ENCODE measurements at places on chromosomes 1 and 21.

DNA sequence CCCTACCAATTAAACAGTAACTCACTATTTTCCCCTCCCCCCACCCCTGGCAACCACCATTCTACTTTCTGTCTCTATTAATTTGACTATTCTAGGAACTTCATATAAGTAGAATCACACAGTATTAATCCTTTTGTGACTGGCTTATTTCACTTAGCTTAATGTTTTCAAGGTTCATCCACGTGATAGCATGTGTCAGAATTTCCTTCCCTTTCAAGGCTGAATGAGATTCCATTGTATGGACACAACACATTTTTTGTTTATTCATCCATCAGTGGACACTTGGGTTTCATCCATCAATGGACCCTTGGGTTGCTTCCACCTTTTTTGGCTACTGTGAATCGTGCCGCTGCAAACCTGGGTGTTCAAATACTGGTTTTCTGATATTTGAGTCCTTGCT is 41.7 kb downstream of the EIF2D start:
- no peak for DNase-seq

GRCh38 chr1:39842836-39843235 is 40.5 kb downstream of the TRIT1 start:
- no peak for DNase-seq

DNA sequence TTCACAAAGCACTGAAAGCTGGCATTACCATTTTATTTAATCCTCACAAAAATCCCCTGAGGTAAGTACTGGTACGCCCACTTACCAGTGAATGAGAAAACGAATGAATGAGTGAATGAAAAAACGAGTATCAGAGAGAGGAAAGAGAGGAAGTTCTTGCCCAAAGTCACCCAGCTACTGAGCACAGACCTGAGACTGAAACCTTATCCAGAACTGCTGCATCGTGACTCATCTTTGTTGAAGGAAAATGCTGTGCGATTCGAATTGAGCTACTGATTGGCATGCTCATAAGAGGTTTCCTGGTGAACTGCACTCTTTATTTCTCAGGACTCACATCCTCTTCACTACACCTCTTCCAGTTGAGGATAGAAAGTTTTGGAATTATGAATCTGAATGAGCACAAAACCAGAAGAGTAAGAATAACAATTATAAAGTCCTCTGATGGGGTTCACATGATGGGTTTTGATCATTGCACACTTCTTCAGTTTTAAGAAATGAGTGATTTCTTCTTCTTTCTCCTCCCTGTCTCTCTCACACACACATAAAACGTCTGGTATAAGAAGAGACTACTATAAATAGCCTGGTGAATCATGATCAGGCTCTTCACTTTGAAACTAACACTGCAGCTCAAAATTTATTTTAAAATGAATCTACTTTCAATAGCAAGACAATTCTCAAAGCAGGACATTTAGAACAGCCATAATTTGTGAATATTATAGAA is 32.1 kb downstream of the IL12RB2 start:
- DNase-seq: no peak

DNA sequence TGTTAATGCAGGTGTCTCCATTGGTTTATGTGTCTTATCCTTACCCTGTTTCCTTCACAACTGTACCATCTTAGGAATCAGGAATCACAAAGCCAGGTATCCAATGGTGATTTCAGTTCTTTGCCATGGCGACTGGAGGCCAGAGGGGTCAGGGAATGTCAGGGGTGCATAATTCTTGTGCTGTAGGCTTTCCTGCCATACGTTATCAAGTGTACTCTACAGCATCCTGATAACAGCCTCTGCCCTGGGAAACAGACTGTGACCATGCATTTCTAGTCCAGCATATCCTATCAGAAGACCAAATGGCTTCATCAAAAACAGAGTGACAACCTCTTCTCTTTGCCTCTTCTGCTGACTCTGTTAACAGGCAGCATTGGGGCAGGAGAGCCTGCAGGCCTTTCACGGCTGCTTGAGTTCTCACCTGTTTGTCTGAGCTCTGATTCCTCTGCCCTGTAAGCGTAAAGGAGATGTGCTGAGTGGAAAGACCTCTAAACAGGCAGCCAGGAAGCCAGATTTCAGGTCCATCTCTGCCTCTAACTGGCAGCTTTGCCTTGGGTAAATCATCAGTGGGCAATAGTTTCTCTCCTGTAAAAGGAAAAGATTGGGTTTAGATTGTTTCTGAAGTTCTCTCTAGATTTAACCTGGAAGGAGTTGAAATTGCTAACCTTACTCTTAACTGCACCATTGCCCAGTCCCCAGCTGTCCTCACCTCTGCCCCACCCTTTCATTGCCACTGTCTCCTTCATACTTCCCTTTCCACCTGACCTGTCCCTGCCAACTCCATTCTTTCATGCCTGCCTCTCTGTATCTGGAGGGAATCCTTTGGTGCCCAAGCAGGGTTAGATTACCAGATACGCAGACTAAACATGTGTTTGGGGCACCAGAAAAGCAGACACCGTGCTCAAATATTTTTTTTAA is 80.2 kb downstream of the LRRC8D start:
- no peak for DNase-seq

- no peak for DNase-seq
Measured at GRCh38 chr1:219373616-219373935, 199.9 kb downstream of the LYPLAL1 start.

DNA sequence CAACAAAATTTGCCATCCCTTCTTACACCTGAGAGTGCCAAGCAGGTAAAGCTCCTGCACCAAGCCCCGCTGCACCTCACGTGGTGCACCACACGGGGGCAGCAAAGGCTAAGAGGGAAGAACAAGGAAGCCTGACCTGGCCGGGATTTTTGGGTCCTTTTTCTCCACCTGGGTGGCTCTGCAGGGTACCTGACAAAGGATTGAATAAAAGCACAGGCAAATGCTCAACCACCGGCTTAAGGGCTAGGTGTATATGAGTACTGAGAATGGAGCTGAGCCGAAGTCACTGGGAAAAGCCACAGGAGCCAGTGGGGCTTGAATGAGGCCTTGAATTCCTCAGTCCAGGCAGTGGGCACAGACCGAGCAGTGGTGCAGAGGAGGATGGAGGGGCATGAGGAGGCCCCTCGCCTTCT is 36.4 kb downstream of the ZNF697 start:
- peak; percentile 36 for DNase-seq

GRCh38 chr1:204304067-204304466 is 55.7 kb downstream of the PLEKHA6 start:
- DNase-seq: no peak

DNA sequence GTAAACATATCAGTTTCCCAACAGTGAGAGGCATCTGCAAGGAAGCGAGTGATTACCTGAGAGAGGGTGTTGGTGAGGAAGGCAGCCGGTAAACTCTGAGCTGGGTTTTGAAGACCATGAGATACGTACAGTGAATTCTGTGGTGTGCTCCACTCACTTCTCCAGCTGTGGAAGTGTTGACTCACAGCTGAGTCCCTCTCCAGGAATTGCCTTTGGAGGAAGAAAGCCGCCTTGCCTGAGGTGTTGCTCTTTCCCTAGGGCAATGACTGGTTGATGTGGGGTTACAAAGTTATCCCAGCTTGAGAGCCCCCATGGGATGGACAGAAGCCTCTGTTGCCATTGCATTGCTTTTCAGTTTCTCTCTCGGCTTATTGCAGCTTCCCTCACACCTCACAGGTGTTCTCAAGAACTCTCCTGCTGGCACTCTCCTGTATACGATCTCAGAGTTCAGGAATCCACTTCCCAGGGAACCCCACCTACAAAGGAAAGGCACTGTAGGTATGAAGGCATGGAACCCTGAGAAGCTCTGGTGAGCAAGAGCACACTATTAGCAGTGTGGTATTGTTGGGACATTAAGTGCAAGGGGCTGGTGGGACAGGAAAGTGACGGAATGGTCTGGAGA is 10.8 kb downstream of the NHLH1 start:
- no peak for DNase-seq

GRCh38 chr1:51840182-51840581 is 38.3 kb downstream of the NRDC start:
- DNase-seq: no peak

- DNase-seq: peak; percentile 9
Measured at GRCh38 chr1:233238884-233239431, 56.6 kb downstream of the PCNX2 start.

GRCh38 chr1:157117527-157118057 is 18.0 kb upstream of the ETV3L start:
- DNase-seq: no peak

GRCh38 chr1:209430821-209431259 is 152.7 kb upstream of the CAMK1G start:
- no peak for DNase-seq

DNA sequence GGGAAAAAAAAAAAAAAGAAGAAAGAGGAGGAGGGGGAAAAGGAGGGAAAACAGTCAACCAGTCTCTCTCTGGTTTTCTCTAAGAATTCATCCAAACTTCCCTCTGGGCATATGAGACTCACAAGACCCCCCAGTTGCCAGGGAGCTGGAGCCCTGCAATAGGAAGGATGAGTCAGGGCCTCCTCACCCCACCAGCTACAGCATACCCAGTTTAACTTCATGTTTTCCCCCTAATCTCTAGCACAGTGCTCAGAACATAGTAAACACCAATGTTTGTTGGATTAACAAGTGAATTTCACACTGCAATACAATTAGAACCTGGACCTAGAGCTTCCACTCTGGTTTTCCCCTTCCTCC is 7.8 kb downstream of the F11R start:
- DNase-seq: no peak

GRCh38 chr1:24868016-24868875 is 61.8 kb downstream of the RUNX3 start:
- DNase-seq: no peak

GRCh38 chr1:62906428-62906886 is 122.5 kb downstream of the ATG4C start:
- no peak for DNase-seq

DNA sequence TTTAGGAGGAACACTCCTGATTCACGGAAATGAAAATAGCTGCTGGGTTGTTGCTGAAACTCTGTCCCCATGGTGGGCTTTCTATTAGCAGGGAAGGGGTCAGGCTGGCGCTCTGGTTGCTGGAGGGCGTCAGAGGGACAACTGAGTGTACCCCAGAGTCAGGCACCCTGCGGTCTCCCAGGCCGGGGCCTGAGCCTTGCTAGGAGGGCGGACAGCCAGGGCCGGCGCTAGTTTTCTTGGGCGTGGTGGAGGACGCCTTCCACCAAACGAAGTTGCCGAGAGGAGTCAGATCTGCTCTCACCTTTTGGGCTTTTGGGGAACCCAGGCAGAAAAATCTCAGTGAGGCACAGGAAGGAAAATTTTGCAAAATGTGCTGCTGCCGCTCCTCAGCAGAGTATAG is 54.8 kb downstream of the NGF start:
- no peak for DNase-seq

DNA sequence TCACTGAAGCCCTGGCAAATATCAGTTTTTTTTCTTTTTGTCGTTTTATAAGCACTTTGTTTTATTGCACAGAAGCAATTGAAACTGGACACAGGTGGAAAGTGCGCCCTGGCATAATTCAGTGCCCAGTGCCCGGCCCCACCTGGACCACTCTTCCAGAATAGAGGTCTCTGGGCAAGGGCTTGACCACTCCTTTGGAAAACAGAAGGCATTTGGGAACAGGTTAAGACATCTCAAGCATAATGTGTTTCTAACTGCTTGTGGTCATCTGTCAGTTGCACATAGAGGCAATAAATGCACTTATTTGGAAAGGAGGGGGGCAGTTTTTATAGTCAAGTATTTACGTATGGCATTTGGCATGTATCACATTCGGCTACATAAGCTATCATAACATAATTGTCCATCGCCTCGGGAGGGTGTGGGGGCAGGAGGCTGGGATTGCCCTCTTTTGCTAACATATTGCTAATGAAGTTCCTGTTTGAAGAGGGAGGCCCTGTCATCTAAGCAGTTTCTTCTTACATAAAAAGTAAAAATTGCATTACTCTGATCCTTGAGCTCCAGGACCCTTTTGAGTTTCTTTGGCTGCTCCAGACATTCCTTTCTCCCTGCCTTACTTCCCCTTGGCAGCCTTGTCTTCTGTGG is 14.7 kb upstream of the CD2 start:
- DNase-seq: no peak

DNA sequence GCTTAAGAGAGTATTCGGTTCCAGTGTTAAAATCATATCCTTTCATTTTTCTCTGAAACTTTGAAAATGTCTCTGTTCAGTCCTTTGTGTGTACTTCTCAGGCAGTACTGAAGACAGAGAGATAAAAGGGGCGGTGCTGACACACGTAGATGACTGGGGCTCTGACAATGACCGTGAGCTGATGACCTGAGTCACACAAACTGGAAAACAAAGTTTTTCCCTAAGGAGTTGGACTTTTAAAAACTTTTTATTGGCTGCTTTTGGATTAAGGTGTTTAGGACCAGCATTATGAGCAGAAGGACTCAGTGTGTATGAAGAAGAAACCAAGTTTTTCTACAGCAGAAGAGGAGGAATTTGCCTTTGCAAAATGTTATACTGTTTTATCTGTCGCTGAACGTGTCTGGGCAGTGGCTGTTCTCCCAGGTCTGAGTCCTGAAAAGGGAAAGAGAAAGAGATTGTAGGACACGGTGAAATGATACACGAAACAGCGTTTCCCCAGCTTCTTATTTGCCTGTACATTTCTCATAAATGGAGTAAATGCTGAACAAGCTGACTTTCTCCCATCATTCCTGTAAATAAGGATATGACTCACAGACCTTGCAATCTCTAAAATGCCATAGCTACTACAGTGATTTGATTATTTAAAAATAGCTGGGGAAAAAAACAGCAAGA is 51.5 kb downstream of the MAP3K7CL start:
- DNase-seq: peak; percentile 8

DNA sequence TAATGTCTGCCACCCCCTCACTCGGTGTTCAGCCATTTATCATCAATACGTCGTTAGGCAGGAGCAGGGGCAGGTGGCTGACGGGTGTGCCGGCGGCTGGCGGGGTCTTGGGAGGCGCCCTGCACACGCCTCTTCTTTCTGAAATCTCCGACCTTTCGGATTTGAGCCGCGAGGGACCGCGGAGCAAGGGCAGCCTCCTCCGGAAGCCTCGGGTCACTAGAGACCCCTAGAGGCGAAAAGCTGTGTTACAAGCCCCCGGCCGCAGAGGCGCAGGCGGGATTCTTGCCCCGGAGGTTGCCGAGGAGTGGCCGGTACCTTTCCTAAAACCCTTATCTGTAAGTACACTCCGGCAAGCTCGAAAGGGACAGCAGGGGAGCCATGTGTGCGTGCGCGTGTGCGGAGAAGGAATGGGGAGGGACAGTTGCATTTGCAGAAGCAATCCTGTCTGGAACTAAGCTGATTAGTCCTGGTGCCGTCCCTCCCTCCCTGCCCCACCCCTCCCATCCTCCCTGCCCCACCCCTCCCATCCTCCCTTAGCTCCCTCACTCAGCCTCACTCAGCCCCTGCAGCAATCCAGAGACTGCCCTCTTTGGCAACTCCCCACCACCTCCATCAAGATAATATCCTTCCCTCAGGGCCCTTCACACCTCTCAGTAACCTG is 11.0 kb downstream of the BRINP2 start:
- peak; percentile 65 for DNase-seq

DNA sequence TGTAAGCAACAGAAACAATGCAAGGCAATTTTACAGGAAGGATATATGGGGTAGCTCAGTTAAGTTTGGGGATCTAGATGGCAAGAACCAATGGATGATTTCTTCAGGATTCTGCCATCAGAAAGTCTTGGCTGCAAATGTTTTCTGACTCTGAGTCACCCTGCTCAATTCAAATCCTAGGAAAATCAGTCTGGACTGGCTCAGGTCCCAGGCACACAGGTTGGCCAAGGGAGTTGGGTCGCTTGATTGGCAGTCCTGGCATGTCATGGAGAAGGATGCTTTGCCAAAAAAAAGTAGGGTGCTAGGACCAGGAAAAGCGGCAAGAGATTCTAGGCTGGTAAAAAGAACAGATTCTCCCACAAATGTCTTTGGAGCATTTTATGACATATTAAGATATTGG is 28.9 kb upstream of the S1PR1 start:
- DNase-seq: no peak

- DNase-seq: peak; percentile 19
Measured at GRCh38 chr1:175172503-175172902, 20.1 kb downstream of the KIAA0040 start.

Measured in SHP77 (cell line).